ENCODE measurements at places on chromosomes 2 and 18. TPM values are rescaled to one million over a fixed set of nuclear protein-coding genes. Genes with fewer than 3 reads are reported as not detected.

Gene CACNB4
- 4.4 TPM for total RNA-seq

Gene SCG2
- 16.8 TPM for total RNA-seq

Gene UGT1A3
- not detected for total RNA-seq

Gene CAPN14
- total RNA-seq = 0.16 TPM

Gene NYAP2
- total RNA-seq = not detected

Gene PROM2
- total RNA-seq = 2.3 TPM

Gene DLX1
- total RNA-seq = 0.55 TPM

Gene CYRIA
- 15.3 TPM for total RNA-seq

DNA sequence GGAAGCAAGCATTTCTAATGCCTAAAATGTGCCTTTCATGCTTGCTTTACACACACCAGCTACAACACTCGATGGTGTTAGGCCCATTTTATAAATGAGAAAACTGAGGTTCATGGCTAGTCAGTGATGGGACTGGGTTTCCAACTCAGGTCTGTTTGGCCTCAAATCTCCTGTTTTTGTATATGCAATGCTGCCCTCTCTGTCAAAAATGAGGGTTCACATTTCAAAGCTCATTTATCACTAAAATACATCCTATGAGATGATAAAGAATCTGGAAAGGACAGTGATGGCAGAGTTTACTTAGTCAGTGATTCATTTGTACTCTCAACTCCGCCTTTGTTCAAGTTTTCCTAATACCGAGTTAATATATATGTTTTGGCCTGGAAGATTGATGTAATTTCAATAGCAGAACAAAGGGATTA is 92.3 kb downstream of the KCTD1 start:
- no peak overlapping the region for H3K4me3 ChIP-seq
- H3K36me3 ChIP-seq = peaks cover 17% of the 10 kb centered on the region
- no peaks in the 10 kb centered on the region for H3K27me3 ChIP-seq
- DNase-seq = no peak

DNA sequence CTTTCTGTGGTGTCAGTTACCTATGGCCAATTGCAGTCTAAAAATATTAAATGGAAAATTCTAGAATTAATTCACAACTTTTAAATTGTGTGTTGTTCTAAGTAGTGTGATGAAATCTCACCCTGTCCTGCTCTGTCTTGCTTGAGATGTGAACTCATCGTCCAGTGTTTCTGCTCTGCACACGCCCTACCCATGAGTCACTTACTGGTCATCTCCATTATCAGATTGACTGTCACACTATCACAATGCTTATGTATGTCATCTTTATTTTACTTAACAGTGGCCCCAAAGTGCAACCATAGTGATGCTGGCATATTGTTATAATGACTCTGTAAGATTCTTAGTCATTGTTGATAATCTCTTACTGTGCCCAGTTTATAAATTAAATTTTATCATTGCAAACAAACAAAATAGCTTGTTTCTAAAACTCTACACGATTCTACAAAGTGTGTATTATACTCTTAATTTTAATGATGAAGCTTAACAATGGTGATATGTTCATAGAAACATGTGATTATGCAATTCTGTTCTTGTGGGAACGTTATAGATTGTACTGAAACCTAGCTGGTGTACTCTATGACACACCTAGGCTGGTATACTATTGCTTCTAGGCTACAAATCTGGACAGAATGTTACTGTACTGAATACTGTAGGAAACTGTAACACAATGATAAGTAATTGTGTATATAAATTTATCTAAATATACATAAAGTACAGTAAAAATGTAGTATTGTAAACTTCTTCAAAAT is 1086.8 kb upstream of the PIK3C3 start:
- no peaks in the 10 kb centered on the region for H3K27me3 ChIP-seq
- no peaks in the 10 kb centered on the region for H3K36me3 ChIP-seq
- DNase-seq = no peak
- H3K4me1 ChIP-seq = no peaks in the 10 kb centered on the region
- H3K27ac ChIP-seq = no peak overlapping the region
- H3K4me3 ChIP-seq = no peak overlapping the region

DNA sequence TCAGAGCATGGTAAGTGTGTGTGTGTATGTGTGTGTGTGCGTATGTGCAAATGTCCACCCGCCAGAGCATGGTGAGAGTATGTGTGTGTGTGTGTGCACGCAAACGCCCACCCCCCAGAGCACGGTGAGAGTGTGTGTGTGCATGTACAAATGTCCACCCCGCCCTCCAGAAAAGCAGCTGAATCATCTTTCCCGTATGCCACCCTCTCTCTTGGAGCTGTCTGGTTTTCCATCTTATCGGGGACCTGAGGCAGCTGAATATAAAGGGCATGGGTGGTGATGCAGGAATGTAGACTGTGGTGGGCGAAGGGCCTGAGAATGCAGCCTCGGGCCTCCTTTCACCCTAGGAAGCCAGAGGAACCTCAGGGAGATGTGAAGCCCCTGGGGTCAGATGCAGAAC is 66.9 kb downstream of the COPS7B start:
- H3K36me3 ChIP-seq = no peaks in the 10 kb centered on the region
- no peaks in the 10 kb centered on the region for H3K4me1 ChIP-seq
- no peak for DNase-seq
- H3K4me3 ChIP-seq = no peak overlapping the region

DNA sequence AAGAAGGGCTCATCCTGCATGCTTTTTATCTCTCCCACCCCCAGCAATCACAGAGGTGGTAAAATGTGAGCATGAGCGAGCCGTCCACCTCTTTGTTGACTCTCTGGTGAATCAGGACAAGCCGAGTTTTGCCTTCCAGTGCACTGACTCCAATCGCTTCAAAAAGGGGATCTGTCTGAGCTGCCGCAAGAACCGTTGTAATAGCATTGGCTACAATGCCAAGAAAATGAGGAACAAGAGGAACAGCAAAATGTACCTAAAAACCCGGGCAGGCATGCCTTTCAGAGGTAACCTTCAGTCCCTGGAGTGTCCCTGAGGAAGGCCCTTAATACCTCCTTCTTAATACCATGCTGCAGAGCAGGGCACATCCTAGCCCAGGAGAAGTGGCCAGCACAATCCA is 19.5 kb downstream of the LIPG start:
- H3K27ac ChIP-seq = no peak overlapping the region
- H3K4me1 ChIP-seq = no peaks in the 10 kb centered on the region
- H3K27me3 ChIP-seq = no peaks in the 10 kb centered on the region

DNA sequence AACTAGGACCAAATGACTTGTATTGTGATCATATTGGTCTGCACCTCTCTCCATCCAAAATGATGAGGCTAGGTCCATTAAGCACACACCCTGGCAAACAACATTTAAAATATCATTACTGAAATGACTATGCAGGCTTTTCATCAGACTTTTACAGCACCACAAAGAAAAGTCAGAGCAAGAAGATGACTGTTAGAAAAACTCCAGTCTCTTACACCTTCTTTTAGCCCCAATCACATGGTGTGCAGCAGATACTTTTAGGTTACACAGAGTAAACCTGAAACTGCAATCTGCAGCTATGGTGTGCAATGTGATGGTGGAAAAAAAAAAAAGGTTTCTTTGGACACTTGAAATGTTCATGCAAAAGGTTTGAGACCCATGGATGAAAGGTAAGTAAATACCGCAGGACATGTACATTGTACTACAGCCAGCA is 5.4 kb upstream of the POLI start:
- no peaks in the 10 kb centered on the region for H3K4me1 ChIP-seq
- no peak overlapping the region for H3K4me3 ChIP-seq
- no peak overlapping the region for H3K27ac ChIP-seq
- DNase-seq = no peak
- H3K27me3 ChIP-seq = no peaks in the 10 kb centered on the region

DNA sequence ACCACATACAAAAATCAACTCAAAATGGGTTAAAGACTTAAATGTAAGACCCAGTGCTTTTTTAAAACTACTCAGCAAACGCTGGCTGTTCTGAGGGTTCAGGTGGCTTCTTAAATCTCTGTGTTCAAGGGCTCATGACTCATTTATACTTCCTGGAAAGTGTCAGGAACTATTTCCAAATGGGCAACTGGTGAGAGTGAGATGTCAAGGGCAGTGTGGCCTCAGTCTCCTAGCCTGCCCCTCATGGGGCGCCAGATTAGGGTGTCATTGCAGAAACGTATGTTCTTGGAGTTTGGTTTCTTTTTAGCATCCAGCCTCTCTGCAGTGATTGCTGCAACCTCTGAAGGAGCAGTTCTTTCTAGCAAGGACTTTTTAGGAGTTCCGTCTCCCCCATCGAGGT is 485.4 kb downstream of the TNS1 start:
- no peak overlapping the region for H3K4me3 ChIP-seq
- H3K27ac ChIP-seq = no peak overlapping the region
- H3K27me3 ChIP-seq = no peaks in the 10 kb centered on the region
- no peak for DNase-seq
- peaks cover 40% of the 10 kb centered on the region for H3K4me1 ChIP-seq

GRCh38 chr2:121505005-121505404 is 25.7 kb upstream of the RNU4ATAC start:
- H3K27me3 ChIP-seq = no peaks in the 10 kb centered on the region
- no peak overlapping the region for H3K27ac ChIP-seq
- H3K4me3 ChIP-seq = no peak overlapping the region
- no peak for DNase-seq
- peaks cover 18% of the 10 kb centered on the region for H3K36me3 ChIP-seq

GRCh38 chr2:47309472-47309951 is 93.4 kb upstream of the MSH2 start:
- peaks cover 17% of the 10 kb centered on the region for H3K4me1 ChIP-seq
- no peak overlapping the region for H3K4me3 ChIP-seq
- peak overlapping the region; percentile 64 for H3K27ac ChIP-seq
- H3K36me3 ChIP-seq = no peaks in the 10 kb centered on the region
- DNase-seq = no peak

DNA sequence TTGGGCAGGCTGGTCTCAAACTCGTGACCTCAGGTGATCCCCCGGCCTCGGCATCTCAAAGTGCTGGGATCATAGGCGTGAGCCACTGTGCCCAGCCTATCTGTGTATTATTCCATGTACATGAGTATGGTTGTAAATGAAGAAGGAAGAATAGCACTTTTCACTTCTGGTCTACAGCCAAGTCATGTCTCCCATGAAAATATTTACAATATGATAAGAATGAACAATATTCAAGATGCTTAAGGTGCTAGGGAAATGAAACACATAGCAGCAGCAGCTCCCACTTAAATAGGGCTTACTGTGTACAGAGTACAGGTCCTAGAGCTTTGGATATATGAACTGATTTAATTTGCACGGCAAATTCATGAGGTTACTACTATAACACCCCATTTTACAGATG is 70.3 kb upstream of the COL5A2 start:
- no peaks in the 10 kb centered on the region for H3K27me3 ChIP-seq
- peaks cover 20% of the 10 kb centered on the region for H3K4me1 ChIP-seq
- DNase-seq = no peak
- no peak overlapping the region for H3K27ac ChIP-seq
- H3K36me3 ChIP-seq = no peaks in the 10 kb centered on the region

- no peaks in the 10 kb centered on the region for H3K27me3 ChIP-seq
- DNase-seq = peak; percentile 67
- peaks cover 20% of the 10 kb centered on the region for H3K4me1 ChIP-seq
Observed at GRCh38 chr2:54341656-54342055, 85.6 kb upstream of the TSPYL6 start.

GRCh38 chr2:240252872-240253511 is 112.5 kb upstream of the OTOS start:
- DNase-seq = peak; percentile 57
- peak overlapping the region; percentile 75 for H3K27ac ChIP-seq
- no peak overlapping the region for H3K4me3 ChIP-seq
- no peaks in the 10 kb centered on the region for H3K27me3 ChIP-seq
- no peaks in the 10 kb centered on the region for H3K36me3 ChIP-seq

DNA sequence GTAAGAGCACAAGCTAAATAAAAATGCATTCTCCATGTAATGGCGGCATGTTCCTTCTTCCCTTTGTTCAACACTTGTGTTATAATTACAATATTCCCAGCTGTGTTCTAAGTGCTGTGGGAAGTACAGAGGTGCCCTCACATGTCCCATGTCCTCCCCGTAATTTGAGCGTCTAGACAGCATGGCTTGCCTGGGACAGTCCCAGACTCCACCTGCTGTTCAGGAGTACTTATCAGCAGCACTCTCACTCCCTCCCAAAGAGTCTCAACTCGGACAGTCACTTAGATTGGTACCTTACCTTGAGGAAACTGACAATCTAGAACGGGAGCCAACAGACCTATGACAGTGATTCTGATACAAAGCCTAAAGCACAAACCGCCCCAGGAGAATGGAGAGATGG is 370.5 kb downstream of the EIPR1 start:
- H3K4me1 ChIP-seq = no peaks in the 10 kb centered on the region
- H3K4me3 ChIP-seq = no peak overlapping the region
- H3K36me3 ChIP-seq = no peaks in the 10 kb centered on the region
- no peak overlapping the region for H3K27ac ChIP-seq
- no peaks in the 10 kb centered on the region for H3K27me3 ChIP-seq
- DNase-seq = no peak

- H3K36me3 ChIP-seq = no peaks in the 10 kb centered on the region
- DNase-seq = peak; percentile 90
- no peak overlapping the region for H3K4me3 ChIP-seq
- H3K4me1 ChIP-seq = peaks cover 18% of the 10 kb centered on the region
Observed at GRCh38 chr2:237213315-237214022, 127.8 kb downstream of the COPS8 start.

GRCh38 chr2:73255907-73256617 is 22.0 kb downstream of the CCT7 start:
- peaks cover 21% of the 10 kb centered on the region for H3K36me3 ChIP-seq
- H3K27ac ChIP-seq = no peak overlapping the region
- DNase-seq = no peak
